ENCODE measurements at places on chromosomes 13 and 19.
A peak's percentile ranks its signal among the peaks of the same experiment; 100 is the strongest.

- DNase-seq = no peak
These were observed 3.3 kb upstream of the ZNF556 start for GRCh38 chr19:2863816-2864215.

DNA sequence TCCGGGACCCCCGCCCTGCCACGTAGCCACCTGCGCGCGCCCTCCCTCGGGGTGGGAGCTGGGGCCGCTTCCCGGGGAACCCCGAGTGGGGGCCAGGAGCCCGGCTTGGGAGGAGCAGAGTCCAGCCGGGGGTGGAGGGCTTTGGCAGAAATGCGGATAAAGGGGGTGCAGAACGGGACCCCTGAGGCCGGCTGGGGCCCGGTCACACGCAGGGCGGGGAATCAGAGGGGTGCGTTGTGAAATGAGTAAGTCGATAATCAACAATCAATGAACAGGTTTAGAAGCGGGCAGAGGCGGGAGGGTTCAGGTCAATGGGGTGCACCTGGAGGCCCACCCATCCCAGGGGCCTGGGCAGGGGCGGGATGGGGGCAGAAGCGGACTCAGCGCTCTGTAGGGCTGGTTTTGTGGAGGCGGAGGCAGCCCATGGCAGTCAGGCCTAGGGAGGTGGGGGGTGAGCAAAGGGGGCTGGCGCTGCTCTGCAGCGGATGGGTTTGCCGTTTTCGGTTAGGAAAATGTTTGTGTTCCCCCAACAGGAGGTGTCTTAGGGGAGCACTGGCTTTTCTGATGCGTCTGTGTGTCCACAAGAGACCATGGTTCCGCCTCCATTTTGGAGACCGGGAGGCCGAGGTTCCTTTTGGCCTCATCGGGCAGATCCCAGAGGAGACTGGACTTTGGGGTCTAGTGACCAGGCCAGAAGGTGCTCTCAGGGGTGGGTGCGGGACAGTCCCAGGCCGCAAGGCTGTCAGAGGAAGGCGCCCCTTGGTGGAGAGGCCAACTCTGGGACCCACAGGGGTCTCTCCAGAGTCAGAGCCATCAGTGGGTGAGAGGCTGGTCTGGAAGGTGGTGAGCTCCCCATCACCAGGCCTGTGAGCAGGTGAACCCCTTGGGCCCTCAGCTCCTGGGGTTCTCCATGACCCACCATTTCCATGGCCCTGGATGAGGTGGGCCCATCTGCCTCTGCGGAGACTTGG, 683 bp upstream of the DIRAS1 start:
- no peak for DNase-seq

GRCh38 chr13:42484386-42484785, 89.6 kb upstream of the TNFSF11 start:
- peak; percentile 60 for DNase-seq

DNA sequence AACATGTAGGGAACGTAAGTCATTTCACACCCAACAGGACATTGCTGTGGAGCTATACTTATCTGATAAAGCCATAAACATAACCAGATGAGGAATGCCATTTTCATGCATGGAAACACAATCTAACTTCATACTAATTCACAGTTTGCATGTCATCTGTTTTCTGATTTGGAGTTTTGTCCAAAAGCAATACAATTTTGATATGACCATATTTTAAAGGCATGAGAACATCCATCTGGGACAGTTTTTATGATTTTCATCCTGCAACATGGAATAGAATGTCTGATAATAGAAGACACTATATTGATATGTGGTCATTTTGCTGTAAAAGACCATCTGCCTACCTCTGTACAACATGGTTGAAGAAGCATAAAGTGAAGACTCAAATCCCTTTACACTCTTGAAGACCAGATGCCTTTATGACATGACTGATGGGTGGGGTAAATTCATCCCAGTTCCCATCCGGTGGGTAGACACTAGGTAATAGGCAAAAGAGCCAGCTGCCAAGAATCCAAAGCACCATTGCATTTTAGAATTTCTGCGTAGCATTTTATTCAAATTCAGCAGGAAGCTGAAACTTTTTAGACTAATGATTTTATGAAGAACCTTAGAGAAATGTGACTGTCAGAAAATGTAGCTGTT, 309.8 kb downstream of the LMO7 start:
- DNase-seq = no peak

DNA sequence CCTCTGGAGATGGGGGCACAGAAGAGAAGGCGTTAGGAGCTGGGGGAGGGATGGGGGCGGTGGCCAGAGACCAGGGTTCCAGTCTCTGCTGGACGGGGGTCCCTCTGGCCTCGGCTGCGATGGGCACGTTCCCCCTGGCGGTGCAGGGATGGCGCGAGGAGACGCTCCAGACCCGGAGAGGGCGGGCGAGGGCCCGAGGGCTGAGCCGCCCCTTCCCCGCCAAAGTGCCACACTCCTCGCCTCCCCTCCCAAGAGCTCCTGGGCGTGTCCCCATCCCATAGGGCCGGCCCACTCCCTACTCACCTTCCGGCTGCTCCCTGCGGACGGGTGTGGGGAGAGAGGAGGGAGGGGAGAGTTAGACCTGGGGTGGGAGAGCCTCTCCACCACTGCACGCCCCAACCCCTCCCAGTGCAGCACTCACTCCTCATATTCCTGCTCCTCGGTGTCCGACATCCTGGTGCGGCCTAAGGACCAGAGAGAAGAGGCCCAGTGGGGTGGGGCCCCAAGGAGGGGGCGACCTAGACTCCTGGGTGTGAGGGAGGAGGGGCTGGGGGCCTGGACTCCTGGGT, 2.2 kb downstream of the TNNT1 start:
- no peak for DNase-seq

DNA sequence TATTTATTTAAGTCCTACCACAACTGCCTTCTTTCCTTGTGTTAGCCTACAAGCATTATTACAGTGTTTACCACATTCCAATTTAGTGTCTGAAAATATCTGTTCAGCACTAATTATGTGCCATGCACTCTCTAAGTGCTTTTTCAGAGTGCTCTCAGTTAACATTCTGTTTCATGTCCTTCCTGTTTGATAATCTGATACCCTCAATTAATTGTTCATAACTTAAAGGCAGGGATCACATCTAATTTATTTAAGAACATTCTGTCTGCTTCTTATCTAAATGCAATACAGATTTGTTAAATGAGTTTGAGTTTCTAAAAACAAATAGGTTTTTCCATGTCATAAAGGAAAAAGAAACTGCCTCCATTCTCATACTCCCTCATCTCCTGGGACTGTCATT, 649.6 kb upstream of the ATXN8OS start:
- DNase-seq = no peak

- no peak for DNase-seq
These were observed 197.4 kb downstream of the UQCRFS1 start for GRCh38 chr19:29015569-29015968.

DNA sequence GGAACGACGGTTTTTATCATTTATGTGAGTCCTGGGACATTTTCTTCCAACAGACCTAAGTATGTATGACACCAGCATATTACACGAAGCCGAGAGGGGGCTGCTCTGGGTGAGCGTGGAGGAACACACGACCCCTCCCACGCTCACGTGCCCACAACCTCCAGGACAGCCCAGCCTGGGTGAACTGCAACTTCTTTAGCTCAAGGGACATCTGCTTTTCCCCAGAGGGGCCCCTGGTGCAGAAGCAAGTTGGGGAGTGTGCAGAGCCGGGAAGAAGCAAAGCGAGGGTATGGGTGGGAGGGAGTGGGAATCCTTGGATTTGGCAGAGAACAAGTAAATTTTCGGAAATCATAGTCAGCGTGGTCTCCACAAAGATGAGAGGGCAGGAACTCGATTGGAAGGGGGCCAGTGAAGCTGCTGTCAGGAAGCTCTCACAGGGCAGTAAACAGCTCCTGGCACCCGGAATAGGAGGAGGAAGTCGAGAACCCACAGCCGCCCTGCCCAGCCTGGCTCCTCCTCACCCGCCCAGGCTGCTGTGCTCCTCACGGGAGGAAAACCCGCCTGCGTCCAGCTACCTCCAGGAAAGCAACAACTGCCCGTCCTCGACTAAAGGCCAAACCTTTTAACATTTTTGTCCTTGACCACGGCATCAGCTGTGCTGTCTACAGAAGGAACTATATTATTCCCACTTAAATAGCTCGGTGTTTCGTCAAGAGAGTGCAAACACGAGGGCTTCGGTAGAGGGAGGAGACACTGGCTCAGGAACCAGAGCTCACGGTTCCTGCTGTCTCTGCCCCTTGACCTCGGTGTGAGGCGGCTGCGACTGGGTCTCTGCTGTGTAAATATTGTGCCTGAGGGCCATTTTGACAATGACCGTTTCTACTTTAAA, 17.2 kb upstream of the CFAP97D2 start:
- DNase-seq = no peak

- DNase-seq = no peak
These were observed at the start of gene STAP2 for GRCh38 chr19:4338441-4339355. Gene STAP2, minus strand, starts transcription at chr19:4338827. Its CDS starts 74 bp downstream, at chr19:4338753.

DNA sequence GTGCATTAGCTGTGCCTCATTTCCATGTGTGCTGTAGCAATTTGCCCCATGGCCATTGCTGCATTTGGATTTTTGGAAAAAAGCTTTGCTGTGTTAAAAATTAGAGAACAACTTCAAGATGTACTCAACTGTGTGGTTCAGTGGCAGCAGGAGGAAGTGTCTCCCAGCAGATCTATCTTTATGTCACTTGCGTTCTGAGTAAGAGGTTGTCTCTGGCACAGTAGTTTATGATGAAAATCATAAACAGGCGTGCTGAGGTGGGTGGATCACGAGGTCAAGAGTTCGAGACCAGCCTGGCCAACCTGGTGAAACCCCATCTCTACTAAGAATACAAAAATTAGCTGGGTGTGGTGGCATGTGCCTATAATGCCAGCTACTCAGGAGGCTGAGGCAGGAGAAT, 29.0 kb upstream of the RNF17 start:
- DNase-seq = no peak

DNA sequence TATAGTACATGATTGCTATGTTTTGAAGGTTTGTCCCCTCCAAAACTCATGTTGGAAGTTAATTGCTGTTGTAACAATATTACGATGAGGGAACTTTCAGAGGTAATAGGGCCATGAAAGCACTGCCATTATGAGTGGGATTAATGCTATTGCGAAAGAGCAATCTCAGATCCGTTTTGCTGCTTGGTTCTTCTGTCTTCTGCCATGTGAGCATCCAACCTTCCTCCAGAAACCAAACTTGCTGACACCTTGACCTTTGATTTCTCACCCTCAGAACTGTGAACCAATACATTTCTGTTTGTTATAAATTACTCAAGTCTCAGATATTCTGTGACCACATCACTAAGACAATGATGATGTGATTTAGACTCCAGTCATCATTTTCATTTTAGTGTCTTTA, 2590.9 kb downstream of the PCDH9 start:
- DNase-seq = no peak

- DNase-seq = no peak
These were observed 2.1 kb upstream of the PCDH8 start for GRCh38 chr13:52850396-52851136.

DNA sequence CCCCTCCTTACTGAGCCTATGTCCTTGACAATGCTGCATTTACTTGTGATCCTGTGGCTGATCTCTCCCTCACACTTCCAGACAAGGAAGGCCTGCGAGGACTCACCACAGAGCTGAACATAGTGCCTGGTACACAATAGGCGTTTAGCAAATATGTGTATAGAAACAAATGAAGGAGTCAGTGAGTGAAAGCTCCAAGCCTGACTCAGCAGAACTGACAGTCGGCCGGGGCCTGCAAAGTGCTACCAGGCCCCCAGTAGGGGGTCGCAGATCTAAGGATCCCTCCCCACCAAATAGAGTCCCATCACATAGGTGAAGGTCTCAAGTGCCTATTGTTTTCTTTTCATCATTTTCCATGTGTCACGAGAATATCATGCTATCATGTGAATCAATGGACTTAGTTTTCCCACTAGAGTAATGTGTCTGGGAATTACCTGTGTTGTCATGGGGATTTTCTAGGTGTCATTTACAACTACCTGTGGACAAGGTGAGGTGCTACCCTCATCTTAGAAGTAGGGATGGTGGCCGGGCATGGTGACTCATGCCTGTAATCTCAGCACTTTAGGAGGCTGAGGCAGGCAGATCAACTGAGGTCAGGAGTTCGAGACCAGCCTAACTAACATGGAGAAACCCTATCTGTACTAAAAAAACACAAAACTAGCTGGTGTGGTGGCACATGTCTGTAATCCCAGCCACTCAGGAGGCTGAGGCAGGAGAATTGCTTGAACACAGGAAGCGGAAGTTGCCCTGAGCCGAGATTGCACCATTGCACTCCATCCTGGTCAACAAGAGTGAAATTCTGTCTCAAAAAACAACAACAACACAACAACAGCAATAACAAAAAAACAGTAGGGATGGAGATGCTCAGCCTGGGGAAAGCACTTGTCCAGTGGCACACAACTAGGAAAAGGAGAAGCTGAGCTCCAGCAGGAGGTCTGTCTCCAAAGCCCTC, 50.3 kb upstream of the CYP2A7 start:
- no peak for DNase-seq

- DNase-seq = no peak
These were observed 12.8 kb upstream of the UPF3A start for GRCh38 chr13:114268344-114269280.

GRCh38 chr13:100300243-100300642, 211.3 kb downstream of the PCCA start:
- no peak for DNase-seq

GRCh38 chr19:54191011-54191810, at the start of gene TSEN34:
Gene TSEN34, plus strand, starts transcription at chr19:54191308. Its CDS starts 57 bp downstream, at chr19:54191365.
- peak; percentile 64 for DNase-seq

- no peak for DNase-seq
These were observed 102.1 kb downstream of the INSR start for GRCh38 chr19:7191946-7192691.

DNA sequence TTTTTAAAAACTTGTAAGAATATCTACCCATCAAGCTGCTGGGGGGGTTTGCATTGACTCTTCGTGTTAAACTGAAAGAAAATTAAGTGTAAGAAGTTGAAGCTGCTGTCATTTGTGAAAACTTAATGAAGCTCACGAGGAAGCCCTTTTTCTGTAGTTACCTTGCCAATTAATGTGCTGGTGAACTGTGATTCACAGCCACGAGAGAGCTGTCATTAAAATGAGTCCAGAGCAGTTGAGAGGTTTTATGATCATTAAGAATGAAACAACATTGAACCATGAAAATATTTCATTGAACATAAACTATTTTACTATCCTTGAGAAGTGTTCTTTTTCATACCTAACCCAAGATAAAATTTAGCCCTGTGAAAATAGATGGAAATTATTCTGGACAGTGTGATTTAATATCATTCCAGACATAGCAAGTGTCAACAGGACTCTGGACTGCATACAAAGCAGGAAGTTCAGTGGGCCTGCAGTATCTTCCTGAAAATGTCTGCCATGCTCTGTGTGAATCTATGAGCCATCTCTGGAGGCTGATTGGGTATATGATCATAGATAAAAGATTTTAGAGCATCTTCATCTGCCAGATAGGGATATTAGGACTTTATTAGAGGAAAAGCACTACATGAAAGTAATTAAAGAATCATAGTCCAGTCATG, 53.8 kb downstream of the DPY19L3 start:
- no peak for DNase-seq

GRCh38 chr13:19927117-19927748, 31.3 kb upstream of the ZMYM2 start:
- DNase-seq = no peak

Data from brain microvascular endothelial cell (primary cell).